SW 1271 (cell line): ENCODE measurements at places on chromosomes 1 and 21.

- DNase-seq, result no peak
These were observed 55.4 kb downstream of the ARHGEF10L start for GRCh38 chr1:17594690-17595601.

DNA sequence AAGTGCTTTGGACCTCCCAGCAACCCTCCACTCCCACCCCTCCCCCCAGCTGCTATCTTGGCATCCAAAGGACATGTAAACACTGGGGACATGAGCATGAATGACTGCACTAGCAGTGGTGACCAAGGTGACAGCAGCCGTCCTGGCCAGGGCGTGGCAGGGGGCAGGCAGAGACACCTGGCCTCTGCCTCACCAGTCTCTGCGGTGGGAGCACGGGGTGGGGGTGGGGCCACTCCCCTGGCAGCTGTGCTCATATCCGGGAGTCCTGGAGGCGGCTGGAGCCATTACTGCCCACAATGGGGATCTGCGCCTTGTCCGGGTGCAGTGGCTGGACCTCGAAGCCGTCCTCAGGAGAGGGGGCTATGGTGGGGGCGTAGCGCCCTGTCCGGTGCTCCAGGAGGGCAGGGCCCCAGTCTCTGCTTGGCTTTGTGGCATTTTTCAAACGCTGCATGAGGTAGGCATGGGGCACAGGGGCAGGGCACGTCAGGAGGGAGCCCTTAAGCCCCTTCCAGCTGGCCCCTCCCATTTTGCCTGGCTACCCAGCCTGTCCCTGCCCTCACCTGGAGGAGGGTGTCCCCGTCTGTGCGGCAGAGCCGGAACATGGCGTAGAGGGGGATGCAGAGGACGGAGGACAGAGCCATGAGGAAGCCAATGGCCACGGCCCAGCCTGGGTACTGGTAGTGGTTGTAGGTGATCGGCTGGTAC is 6.0 kb downstream of the CCDC24 start:
- DNase-seq, result no peak

- no peak for DNase-seq
These were observed 4.1 kb upstream of the PRDM16 start for GRCh38 chr1:3064901-3065300.

DNA sequence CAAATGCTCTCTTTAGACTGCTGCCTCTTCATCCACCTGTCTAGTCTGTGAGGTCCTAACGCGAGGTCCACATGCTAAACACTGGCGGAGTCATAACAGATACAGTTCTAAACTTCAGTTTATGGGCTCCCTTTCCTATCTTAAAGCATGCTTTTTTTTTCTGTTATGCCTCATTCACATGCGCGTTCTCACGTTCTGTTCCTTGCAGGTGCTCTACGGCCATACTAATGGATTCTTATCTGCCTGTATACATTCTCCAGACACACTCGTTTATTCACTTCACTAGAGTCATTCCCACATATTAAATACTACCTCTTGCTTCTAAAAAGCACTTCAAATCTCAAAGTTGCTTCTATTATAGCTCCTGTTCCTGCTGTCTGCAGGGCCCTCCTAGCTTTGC is 38.7 kb downstream of the PHC2 start:
- DNase-seq, result no peak

DNA sequence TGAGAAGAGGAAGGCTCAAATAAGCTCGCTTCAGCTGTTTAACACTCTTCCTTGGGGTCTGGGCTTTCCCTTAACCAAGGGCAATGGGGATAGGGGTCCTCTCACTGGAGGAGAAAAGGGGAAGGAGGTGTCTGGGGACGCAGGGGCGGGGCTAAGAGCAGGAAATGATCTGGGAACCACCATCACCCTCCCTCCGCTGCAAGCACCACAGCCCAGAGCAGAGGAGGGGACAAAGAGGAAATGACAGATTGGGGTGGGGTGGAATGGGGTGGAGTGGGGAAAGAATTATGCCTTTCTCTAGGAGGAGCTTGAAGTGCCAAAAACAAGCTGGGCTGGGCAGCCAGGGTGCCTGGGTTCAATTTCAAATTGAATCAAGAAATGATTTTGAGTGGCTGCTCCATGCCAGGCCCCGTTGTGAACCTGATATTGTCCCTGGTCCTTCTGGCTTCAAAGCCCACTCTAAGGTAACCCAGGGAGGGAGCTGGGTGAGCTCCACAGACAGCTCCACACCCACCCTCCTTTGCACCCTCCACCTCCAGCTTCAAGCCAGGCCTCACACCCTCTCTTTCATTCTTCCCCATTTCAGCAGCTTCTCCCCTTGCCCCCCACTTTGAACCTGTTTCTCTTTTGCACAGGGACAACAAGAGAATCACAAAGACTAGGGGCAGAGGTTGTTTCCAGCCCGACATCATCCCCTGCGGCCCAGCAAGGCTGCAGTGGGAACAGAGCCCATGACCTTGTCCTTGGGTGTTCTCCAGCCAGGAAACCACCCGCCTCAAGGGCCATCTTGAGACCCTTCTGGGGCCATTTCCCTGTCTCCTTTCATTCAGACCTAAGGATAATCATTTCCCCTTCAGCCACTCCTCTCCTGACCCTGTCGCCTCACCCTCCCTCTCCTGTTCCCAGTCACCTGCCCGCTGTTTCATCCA is 1.1 kb downstream of the ARHGAP30 start:
- no peak for DNase-seq

GRCh38 chr1:48735796-48736195 is 40.9 kb downstream of the BEND5 start:
- DNase-seq, result no peak

DNA sequence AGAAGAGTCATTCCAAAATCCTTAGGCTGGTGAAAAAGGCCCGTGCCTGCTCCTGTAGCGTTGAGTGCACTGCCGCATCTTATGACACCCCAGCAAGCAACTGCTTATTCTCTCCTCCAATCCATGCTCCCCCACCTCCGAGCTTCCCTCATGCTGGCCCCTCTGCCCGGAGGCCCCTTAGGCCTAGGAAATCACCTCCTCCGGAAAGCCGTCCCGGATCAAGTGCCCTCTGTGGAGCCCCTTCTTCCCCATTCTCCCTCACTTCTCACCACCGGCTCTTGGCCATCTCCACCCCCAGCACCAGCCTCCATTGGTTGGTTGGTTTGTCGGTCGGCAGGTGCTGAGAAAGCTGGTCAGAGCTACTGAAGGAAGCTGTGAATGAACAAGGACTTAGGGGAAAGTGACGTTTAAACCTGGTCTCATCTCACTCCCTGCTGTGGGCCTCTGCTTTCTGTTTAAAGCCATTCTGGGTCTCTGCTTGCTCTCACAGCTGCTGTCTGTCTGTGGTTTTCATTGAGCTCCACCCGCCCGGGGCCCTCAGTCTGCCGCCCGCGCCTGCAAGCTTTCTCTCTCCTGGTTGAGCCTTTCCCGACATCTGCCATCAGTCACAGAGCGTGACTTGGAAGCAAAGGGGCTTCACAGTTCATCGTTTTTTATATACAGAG is 122.2 kb downstream of the KCNN3 start:
- no peak for DNase-seq

GRCh38 chr1:9042272-9042671 is 16.0 kb upstream of the SLC2A7 start:
- DNase-seq, result no peak
